ENCODE measurements at places on chromosomes 1 and 21.

- DNase-seq, result peak; percentile 31
These were observed 36.4 kb downstream of the RXRG start for GRCh38 chr1:165408518-165408917.

DNA sequence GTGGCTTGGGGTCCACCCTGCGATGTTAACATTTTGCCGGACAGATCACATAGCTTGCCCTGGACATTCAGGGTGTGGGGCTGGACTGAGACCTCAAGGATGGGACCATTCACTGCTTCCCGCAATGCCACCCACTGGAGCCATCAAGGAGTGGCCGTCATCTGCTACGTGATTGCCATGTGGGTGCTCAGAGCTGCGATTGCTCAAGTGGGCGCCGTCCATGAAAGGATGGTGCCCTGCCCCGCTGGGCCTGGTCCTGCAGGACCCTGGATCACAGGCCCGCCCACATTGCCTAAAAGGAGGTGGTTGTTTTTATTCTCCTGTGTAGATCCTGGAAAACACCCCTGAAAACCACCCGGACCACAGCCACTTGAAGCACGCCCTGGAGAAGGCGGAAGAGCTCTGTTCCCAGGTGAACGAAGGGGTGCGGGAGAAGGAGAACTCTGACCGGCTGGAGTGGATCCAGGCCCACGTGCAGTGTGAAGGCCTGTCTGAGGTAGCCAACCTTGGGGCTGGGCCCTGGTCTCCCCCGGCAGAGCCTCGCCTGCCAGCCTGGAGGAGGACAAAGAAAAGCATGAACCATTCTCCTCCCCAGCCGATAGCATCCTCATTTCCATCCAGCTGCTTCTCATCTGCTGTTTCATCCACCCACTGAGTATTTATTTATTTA lies 40.4 kb downstream of the ATP5PO start:
- no peak for DNase-seq

DNA sequence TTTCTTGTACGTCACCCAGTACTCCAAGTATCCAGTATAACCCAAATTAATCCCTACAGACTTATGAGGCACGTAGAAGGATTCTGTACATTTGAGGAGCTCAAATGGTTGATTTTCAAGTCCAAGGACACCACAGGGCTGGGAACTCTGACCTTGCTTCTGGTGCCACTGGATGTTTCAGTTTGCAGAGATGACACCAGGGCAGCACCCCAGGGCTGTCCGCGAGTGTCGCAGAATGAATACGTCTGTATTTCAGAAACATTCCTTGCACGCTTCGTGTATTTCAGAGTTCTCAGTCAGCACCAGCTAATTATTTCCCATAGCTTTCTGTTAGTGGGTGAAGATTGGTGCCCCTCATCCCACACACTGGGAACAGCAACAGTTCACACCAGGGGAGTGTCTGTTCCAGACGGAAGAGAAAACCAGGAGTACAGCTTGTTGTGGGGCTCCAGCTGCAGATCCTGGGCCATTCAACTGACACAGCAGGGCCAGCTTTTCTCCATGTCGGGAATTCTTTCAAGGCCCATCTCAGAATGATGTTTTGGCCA lies 159.2 kb downstream of the RHOU start:
- no peak for DNase-seq

- no peak for DNase-seq
These were observed 16.9 kb downstream of the CHRNB2 start for GRCh38 chr1:154584267-154584994.

DNA sequence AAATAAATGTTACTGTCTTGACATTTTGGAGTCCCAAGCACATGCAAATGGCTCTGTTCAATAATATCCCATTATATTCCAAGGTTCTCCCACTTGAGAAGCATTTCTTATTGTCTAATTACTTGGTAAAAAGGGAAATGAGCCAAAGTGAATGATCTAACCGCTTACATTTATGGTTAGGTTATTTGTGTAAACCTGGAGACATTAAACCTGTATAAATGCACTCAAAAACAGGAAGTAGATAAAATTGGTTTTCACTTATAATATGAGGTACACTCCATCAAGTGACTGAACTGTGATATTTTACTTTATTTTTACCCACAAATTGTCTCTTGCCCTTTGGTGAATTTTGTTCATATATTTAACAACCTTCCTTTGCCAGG lies 26.8 kb downstream of the KIF1B start:
- DNase-seq, result no peak

GRCh38 chr21:46118316-46119143 lies 20.6 kb downstream of the COL6A2 start:
- no peak for DNase-seq

DNA sequence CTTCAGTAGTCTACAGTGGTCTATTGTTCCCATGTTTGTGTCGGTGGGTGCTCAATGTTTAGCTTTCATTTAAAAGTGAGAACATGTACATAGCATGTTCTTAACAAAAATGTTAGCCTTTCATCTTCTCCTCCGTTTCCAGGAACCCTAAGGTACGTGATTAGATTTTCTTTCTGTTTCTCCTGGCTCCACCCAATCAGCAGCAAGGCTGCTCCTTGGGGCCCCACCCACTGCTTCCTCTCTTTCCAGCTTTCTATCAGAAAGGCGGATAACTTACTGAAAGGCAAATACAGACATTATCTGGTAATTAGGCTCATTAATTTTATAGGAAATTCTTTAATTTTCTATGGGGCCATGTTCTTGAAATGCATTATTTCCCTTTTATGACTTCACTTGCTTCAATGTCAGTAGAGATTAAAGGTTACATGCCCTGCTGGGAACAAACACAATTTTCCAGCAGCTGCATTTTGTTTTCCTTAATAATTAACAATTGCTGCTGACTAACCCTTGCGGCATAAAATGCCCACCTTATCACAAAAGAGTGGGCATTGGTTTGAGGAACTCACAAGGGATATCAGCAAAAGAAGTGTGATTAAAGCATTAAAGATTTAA lies 324.9 kb upstream of the SNX7 start:
- DNase-seq, result no peak

- DNase-seq, result no peak
These were observed 378.9 kb downstream of the KCNH1 start for GRCh38 chr1:210754878-210755665.

DNA sequence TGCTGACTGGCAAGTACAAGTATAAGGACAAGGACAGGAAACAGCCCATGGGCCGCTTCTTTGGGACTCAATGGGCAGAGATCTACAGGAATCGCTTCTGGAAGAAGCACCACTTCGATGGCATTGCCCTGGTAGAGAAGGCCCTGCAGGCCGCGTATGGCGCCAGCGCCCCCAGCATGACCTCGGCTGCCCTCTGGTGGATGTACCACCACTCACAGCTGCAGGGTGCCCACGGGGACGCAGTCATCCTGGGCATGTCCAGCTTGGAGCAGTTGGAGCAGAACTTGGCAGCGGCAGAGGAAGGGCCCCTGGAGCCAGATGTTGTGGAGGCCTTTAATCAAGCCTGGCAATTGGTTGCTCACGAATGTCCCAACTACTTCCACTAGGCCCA lies 32.0 kb downstream of the SLC16A1 start:
- no peak for DNase-seq

DNA sequence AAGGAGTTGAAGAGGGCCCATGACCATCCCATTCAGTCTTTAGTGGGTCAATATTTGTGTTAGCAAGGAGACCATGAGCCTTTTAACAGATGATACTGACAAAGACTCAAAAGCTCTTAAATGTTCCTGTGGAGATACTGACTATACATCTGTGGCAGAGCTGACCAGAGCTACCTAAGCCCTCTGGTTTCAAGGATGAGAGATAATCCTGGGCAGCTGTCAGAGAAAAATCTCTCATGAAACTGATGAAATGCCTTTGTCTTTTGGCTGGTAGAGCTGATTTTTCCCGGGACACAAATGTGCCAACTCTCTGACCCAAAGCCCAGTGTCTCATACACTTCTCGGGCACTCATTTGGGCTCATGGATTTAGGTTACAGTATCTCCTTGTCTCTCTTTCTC lies 100.9 kb downstream of the XCL2 start:
- DNase-seq, result no peak

- DNase-seq, result no peak
These were observed 51.8 kb upstream of the SYT14 start for GRCh38 chr1:209886219-209886536.

DNA sequence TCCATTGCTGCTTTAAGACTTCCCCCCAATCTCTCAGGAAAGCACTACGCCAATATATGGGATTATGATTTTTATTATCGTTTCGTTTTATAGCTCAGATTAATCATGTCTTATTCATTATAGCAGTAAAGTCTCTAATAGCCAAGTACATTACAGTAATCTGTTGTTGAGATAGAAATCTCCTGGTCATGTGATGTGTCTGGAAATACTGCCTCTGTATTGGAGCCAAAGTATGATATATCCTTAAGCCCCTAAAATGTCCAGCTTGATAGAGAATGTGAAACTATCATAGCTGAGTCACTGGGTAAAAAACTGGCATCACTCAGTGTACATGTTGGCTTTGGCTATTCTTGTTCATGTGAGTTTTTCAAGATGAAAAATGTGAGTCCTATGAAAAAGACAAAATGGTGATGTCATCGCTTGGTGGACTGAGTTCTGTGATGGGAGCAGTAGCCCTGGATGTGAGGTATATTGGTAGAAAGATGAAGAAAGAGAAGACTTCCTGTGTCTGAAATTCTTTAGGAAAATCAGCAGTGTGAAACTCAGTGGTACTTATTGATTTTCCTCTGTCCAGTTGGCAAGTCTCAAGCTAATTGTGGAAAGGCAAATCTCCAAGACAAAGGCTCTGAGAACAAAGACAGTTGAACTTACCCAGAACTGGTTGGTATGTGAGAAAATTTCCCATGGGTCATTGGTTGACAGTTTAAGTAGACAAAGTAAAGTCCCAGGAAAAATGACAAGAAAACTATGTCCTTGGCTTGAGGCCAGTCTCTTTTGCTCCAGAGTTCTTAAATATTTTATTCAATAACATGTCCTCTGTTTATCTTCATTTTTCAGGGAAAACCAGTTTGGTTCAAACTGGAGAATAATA lies 76.2 kb downstream of the BRINP2 start:
- DNase-seq, result peak; percentile 15

GRCh38 chr21:43354026-43354420 lies 72.9 kb downstream of the SIK1 start:
- no peak for DNase-seq

DNA sequence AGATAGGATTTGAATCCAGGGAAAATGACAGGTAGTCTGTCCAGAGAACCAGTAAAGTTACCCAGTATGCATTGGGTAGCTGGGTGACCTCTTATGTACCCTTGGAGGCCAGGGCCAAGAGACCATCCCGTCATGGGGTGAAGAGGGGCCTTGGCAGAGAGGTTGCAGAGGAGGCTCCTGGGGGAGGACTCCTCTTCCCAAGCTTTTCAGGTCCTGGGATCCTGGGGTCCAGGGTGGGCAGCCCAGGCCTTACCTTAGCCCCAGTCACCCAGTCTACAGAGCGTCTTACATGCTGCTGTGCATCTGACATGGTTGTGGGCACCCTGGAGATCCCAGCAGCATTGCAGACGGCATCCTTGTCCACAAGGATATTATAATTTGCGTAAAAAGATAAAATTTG lies 14.0 kb downstream of the PMF1 start:
- DNase-seq, result no peak

DNA sequence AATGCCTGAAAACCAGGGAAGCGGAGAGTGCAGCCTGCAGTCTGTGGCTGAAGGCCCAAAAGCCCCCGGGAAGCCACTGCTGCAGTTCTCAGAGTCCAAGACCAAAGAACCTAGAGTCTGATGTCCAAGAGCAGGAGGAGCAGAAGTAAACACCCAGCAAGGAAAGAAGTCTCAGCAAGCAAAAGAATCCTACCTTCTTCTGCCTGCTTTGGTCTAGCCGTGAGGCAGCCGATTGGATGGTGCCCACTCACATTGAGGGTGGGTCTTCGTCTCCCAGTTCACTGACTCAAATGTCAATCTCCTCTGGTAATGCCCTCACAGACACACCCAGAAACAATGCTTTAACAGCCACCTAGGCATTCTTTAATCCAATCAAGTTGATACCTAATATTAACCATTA lies 217.5 kb downstream of the PLA2G4A start:
- no peak for DNase-seq

GRCh38 chr1:119331915-119332314 lies 36.7 kb upstream of the HAO2 start:
- no peak for DNase-seq

GRCh38 chr1:210099921-210100320 lies 132.7 kb upstream of the SERTAD4 start:
- DNase-seq, result no peak

- DNase-seq, result no peak
These were observed 37.6 kb downstream of the ZYG11A start for GRCh38 chr1:52880206-52880605.

- DNase-seq, result no peak
These were observed 61.3 kb downstream of the NFASC start for GRCh38 chr1:204931768-204932572.

- DNase-seq, result no peak
These were observed 642 bp downstream of the MLLT11 start for GRCh38 chr1:151060657-151061421.

DNA sequence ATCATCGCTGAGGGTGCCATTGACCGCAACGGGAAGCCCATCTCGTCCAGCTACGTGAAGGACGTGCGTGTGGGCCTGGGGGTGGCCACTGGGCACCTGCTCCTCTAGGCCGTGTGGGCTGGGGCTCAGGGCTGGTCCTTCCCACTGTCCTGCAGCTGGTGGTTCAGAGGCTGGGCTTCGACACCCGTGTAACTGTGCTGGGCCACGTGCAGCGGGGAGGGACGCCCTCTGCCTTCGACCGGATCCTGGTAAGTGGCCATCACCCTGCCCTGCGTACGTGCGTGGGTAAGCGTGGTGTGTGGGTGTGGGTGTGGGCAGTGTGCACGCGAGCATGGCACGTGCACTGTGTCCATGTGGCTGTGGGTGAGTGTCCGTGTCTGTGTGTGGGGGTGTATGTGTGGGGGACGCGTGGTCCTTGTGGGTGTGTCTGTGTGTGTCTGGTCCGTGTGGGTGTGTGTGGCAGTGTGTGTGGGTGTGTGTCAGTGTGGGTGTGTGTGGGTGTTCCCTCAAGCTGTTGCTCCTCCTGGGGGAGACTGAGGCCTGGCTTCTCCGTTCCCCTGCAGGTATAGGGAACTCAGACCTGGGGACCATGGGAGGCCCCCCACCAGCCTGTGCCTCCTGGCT lies 16.5 kb downstream of the PFKL start:
- no peak for DNase-seq

DNA sequence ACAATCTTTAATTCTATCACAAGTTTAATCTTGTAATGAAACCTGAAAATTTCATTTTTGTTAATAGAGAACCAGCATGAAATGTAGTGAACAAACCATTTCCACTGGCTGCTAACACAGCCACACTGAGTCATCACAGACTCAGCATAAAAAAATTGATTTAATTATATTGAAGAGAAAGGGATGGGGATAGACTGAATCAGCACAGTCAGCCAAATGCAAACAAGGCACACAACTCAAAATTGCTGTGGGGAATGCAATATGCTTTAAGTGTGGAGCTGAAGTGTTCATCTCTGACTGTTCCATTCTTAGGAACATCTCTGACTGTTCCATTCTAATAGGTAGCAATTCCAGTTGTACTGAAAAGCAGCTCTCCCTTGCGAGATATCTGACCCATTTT lies 299.8 kb downstream of the MRPL39 start:
- DNase-seq, result no peak

GRCh38 chr1:226641671-226642231 lies 93.2 kb downstream of the STUM start:
- no peak for DNase-seq

Measured in mucosa of gallbladder (tissue), 1 donor.